Smooth muscle cell of the umbilical artery (primary cell): ENCODE measurements at places on chromosomes 7 and 10. TPM values are rescaled to one million over a fixed set of nuclear protein-coding genes. Genes with fewer than 3 reads are reported as not detected.

The GOLGA7B gene
- not detected in 2 replicates for total RNA-seq

The METTL27 gene
- 5.0 and 9.6 TPM in 2 replicates for total RNA-seq

The A1CF gene
- not detected in 2 replicates for total RNA-seq

The UCMA gene
- not detected in 2 replicates for total RNA-seq

The CHN2 gene
- 0.28 and 1.5 TPM in 2 replicates for total RNA-seq

The SERPINE1 gene
- total RNA-seq = 2,093 and 7,246 TPM in 2 replicates

The SPDYE1 gene
- total RNA-seq = not detected in 2 replicates

The DUSP5 gene
- total RNA-seq = 0.89 and 10.7 TPM in 2 replicates

The OR2A1 gene
- under 0.01 TPM in 1 of 2 replicates, not detected in the other for total RNA-seq

The PLEKHA1 gene
- 19.3 and 28.0 TPM in 2 replicates for total RNA-seq

The ZDHHC4 gene
- total RNA-seq = 52.9 and 67.7 TPM in 2 replicates

The IQUB gene
- 0.51 and 0.89 TPM in 2 replicates for total RNA-seq

The IKZF1 gene
- total RNA-seq = not detected in 2 replicates

The SPDYE2 gene
- total RNA-seq = not detected in 2 replicates

The CYP3A5 gene
- total RNA-seq = 0.18 and 0.30 TPM in 2 replicates

The FEZF1 gene
- total RNA-seq = not detected in 2 replicates

The TAS2R5 gene
- 1.2 and 1.5 TPM in 2 replicates for total RNA-seq

The CRPPA gene
- total RNA-seq = 1.7 and 2.7 TPM in 2 replicates

The NXPH1 gene
- total RNA-seq = not detected in 2 replicates

The IDI2 gene
- total RNA-seq = not detected in 2 replicates

The RHOBTB1 gene
- total RNA-seq = 17.7 and 24.3 TPM in 2 replicates

The VAX1 gene
- total RNA-seq = not detected in 2 replicates

The GPR15LG gene
- not detected in 2 replicates for total RNA-seq

The CCNY gene
- total RNA-seq = 45.5 and 50.2 TPM in 2 replicates

The MUC3A gene
- total RNA-seq = not detected in 2 replicates

The NPY4R2 gene
- 0.37 and 1.5 TPM in 2 replicates for total RNA-seq

The TEX36 gene
- total RNA-seq = not detected in 2 replicates

The MYO1G gene
- under 0.01 and 0.05 TPM in 2 replicates for total RNA-seq

The AMZ1 gene
- total RNA-seq = 0.30 and 0.37 TPM in 2 replicates

The ALKBH4 gene
- 12.3 and 15.7 TPM in 2 replicates for total RNA-seq

The FXYD4 gene
- not detected in 2 replicates for total RNA-seq

The NPTX2 gene
- total RNA-seq = 0.69 and 1.5 TPM in 2 replicates

The SPDYE16 gene
- total RNA-seq = 0.05 TPM in 1 of 2 replicates, not detected in the other

The ZNF438 gene
- 2.3 and 2.7 TPM in 2 replicates for total RNA-seq

The TRPV5 gene
- not detected in 2 replicates for total RNA-seq

The NME8 gene
- not detected in 2 replicates for total RNA-seq

The SUGCT gene
- total RNA-seq = 16.0 and 17.4 TPM in 2 replicates

The CPED1 gene
- 12.8 and 42.6 TPM in 2 replicates for total RNA-seq

The CD36 gene
- 1.2 TPM in 2 replicates for total RNA-seq

The EIF4EBP2 gene
- 43.9 and 63.6 TPM in 2 replicates for total RNA-seq

The KCNMA1 gene
- total RNA-seq = 107 and 110 TPM in 2 replicates

The RSPH10B2 gene
- 0.05 TPM in 1 of 2 replicates, not detected in the other for total RNA-seq
